Activated CD4-positive, alpha-beta T cell treated with anti-CD3 and anti-CD28 coated beads for 36 hours (primary cell): ENCODE measurements at places on chromosomes 13 and 19. TPM values are rescaled to one million over a fixed set of nuclear protein-coding genes. Genes with fewer than 3 reads are reported as not detected.

GRCh38 chr19:55391702-55392615 is 6.2 kb downstream of the RPL28 start:
- no peak overlapping the region for H3K4me3 ChIP-seq
- no peak for DNase-seq
- peaks cover 29% of the 10 kb centered on the region for H3K4me1 ChIP-seq
- no peaks in the 10 kb centered on the region for H3K27me3 ChIP-seq
- no peak overlapping the region for H3K27ac ChIP-seq

- no peak overlapping the region for H3K27ac ChIP-seq
- no peaks in the 10 kb centered on the region for H3K27me3 ChIP-seq
- DNase-seq, result no peak
- H3K4me3 ChIP-seq, result no peak overlapping the region
Observed at GRCh38 chr19:51127755-51128154, 3.0 kb downstream of the SIGLEC9 start.

GRCh38 chr13:50229960-50230661 is 214.9 kb downstream of the KCNRG start:
- no peak overlapping the region for H3K27ac ChIP-seq
- no peak for DNase-seq

GRCh38 chr13:110216398-110217041 is 90.4 kb downstream of the COL4A1 start:
- no peak for DNase-seq
- no peaks in the 10 kb centered on the region for H3K4me1 ChIP-seq
- H3K4me3 ChIP-seq, result no peak overlapping the region
- H3K36me3 ChIP-seq, result no peaks in the 10 kb centered on the region
- H3K27ac ChIP-seq, result no peak overlapping the region
- peaks cover 26% of the 10 kb centered on the region for H3K27me3 ChIP-seq

Gene P2RY11
- 52.1 TPM for total RNA-seq

Gene DPF1
- 0.91 TPM for total RNA-seq

DNA sequence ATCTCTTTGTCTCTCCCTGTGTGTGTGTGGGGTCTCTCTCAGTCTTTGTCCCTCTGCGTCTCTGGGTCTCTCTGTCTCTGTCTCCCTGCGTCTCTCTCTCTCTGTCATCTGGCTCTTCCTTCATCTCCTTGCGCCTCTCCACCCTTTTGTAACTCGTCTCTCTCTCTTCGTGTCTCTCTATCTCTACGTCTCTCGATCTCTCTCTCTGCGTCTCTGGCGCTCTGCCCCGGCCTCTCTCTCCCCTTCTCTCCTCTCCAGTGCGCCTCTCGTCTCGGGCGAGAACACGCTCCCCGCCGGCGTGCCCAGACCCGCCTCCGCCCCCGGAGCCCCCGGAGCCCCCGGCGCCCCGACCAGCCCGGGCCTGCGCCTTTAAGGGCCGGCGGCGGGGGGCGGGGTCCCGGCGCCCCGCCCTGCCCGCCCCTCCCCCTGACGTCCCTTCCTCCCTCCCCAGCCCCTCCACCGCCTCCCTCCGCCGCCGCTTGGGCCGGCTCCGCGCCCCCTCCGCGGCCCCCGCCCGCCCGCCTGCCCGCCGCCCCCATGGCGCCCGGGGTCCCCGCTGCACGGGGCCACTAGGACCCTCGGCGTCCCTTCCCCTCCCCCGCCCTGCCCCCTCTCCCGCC is at the start of gene MARK4:
MARK4 (plus strand) TSS at position 440 of the 620 bp plus-strand sequence. CDS start 318 bp downstream, outside the sequence.
- H3K27me3 ChIP-seq, result peaks cover 2% of the 10 kb centered on the region
- DNase-seq, result peak; percentile 72
- peak within 1 kb of the TSS; percentile 77 for H3K4me3 ChIP-seq
- H3K36me3 ChIP-seq, result no peaks in the 10 kb centered on the region
- H3K4me1 ChIP-seq, result peaks cover 29% of the 10 kb centered on the region

Gene MBD3L2
- not detected for total RNA-seq

Gene PABPC3
- total RNA-seq, result 0.74 TPM

- H3K4me3 ChIP-seq, result no peak overlapping the region
- H3K27me3 ChIP-seq, result peaks cover 39% of the 10 kb centered on the region
- H3K36me3 ChIP-seq, result no peaks in the 10 kb centered on the region
- no peak for DNase-seq
- H3K4me1 ChIP-seq, result no peaks in the 10 kb centered on the region
- no peak overlapping the region for H3K27ac ChIP-seq
Observed at GRCh38 chr19:30255791-30256495, 116.2 kb upstream of the ZNF536 start.

DNA sequence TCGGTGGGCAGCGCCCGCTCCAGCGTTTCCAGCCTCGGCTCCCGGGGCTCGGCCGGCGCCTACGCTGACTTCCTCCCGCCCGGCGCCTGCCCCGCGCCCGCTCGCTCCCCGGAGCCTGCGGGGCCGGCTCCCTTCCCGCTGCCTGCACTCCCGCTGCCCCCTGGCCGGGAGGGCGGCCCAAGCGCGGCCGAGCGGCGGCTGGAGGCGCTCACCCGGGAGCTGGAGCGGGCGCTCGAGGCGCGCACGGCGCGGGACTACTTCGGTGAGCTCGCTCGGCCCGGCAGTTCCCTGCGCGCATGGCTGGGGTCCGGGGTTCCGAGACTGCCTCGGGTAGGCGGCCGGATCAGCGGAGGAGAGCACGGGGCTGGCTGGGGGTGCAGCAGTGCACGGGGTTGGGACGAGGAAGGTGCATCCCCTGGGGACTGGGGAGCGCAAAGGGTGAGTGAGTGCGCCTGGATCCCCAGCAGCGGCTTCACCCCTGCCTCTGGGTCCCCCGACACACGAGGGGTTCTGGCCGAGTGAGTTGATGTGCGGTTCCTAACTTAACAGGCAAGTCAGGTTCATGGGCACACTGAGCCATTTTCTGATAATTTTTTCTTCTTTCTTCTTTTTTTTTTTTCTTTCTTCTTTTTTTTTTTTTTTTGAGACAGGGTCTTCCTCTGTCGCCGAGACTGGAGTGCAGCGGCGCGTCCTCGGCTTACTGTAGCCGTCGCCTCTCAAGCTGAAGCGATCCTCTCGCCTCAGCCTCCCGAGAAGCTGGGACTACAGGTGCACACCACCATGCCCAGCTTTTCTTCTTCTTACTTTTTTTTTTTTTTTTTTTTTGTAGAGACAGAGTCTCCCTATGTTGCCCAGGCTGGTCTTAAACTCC is 1.1 kb downstream of the WTIP start:
- H3K4me1 ChIP-seq, result no peaks in the 10 kb centered on the region
- H3K27me3 ChIP-seq, result peaks cover 41% of the 10 kb centered on the region
- H3K4me3 ChIP-seq, result no peak overlapping the region
- H3K36me3 ChIP-seq, result no peaks in the 10 kb centered on the region
- H3K27ac ChIP-seq, result no peak overlapping the region

GRCh38 chr13:44715287-44716230 is 139.4 kb upstream of the TSC22D1 start:
- no peaks in the 10 kb centered on the region for H3K36me3 ChIP-seq
- no peak for DNase-seq
- no peak overlapping the region for H3K27ac ChIP-seq
- H3K4me3 ChIP-seq, result no peak overlapping the region
- peaks cover 9% of the 10 kb centered on the region for H3K4me1 ChIP-seq

Gene CYP2B6
- total RNA-seq, result not detected

DNA sequence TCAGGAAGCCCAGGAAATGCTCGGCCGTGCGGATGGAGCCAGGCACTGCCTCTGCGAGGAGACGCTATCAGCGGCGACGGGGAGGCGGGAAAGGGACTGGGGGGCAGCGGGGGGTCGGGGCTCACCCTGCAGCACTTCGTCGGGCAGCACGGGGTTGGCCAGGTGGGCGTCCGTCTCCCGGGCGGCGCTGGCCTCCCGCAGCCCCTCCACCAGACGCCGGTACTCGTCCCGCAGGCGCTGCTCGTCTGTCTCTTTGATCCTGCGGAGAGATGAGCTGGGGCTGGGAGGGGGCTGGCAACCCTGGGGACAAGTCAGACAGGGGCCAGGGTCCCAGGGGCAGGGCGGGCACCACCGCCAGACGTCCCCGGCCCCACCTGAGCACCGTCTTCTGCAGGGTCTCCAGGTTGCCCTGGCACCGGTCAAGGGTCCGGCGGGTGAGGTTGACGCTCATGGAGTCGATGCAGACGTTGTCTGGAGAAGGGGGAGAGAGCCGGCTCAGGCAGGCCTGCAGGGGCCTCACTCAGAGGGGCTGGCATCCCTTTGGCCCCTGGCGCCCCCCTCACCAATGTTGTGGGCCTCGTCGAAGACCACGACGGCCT is 6.4 kb downstream of the ERCC2 start:
- H3K27ac ChIP-seq, result no peak overlapping the region
- H3K4me3 ChIP-seq, result no peak overlapping the region
- peaks cover 4% of the 10 kb centered on the region for H3K36me3 ChIP-seq
- no peak for DNase-seq
- peaks cover 2% of the 10 kb centered on the region for H3K4me1 ChIP-seq

DNA sequence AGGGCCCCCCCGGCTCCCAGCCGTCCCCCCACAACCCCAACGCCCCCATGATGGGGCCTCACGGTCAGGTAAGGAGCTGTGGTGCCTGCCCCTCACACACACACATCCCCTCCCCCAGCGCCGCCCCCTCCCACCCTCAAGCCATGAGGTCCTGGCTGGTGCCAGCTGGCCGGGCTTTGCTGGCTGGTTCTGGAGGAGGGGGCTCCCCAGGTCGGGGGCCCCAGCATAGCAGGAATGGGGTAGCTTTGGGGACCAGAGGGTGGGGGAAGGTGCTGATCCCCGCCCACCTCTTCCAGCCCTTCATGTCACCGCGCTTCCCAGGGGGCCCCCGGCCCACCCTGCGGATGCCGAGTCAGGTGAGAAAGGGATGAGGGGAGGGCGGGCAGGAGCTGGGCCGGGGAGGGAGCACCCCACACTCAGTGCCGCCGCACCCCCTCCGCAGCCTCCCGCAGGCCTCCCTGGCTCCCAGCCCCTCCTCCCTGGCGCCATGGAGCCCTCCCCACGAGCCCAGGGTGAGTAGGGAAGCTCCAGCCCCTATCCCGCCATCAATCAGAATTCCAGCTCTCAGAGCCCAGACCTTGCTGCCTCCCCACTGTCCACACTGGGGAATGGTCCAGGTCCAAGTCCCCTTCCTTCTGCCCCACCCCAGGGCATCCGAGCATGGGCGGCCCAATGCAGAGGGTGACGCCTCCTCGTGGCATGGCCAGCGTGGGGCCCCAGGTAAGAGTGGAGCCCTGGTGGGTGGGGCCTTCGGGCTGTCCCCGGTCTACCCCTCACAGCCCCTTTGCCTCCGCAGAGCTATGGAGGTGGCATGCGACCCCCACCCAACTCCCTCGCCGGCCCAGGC is 6.4 kb downstream of the ISYNA1 start:
- peaks cover 30% of the 10 kb centered on the region for H3K4me1 ChIP-seq
- H3K27me3 ChIP-seq, result no peaks in the 10 kb centered on the region
- no peak overlapping the region for H3K4me3 ChIP-seq
- peaks cover 13% of the 10 kb centered on the region for H3K36me3 ChIP-seq

Gene GTF2F2
- total RNA-seq, result 19.9 TPM

DNA sequence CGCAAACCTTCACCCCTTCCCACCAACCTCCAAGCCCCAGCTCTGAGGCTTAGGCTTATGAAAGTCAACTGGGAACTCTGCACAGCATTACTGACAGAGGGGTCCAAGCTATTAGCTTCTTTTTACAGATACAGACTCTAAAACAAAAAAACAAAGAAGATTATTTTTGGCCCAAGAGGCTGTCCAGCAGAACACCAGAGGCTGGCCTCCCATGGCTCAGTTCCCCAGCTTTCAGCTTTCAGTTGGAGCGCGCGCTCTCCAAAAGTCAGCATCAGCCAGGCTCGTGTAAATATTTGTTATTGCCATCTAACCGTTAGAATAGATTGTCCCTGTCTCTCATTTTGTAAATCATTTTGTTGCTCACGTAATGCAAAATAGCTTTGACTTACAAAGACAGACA is 58.4 kb downstream of the ZIC5 start:
- DNase-seq, result no peak
- H3K27me3 ChIP-seq, result peaks cover 22% of the 10 kb centered on the region
- no peaks in the 10 kb centered on the region for H3K36me3 ChIP-seq
- H3K4me1 ChIP-seq, result peaks cover 15% of the 10 kb centered on the region
- no peak overlapping the region for H3K4me3 ChIP-seq

DNA sequence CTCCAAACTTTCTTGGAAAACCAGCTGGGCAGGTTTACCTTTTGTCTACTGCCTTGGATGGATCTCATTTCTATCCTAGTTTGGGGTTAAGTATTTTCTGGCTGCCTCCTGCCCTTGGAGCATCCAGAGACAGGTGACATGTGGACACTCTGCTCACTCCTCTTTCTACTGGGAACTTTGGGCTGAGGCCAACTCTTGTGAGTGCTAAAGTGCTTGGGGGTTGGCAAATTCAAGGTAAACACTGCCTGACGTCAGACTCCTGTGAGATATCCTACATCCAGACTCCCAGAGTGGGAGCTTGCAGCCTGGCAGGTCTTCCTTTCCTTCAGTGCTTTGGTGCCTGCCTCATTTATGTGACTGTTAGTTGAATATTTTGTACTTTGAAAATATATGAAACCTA is 388.1 kb downstream of the KCNRG start:
- H3K4me1 ChIP-seq, result no peaks in the 10 kb centered on the region
- no peak overlapping the region for H3K27ac ChIP-seq
- no peak for DNase-seq
- H3K4me3 ChIP-seq, result no peak overlapping the region

Gene ZNF799
- total RNA-seq, result 4.0 TPM

GRCh38 chr19:31421082-31421481 is 71.8 kb upstream of the TSHZ3 start:
- no peak for DNase-seq
- H3K4me3 ChIP-seq, result no peak overlapping the region
- no peaks in the 10 kb centered on the region for H3K36me3 ChIP-seq
- peaks cover 13% of the 10 kb centered on the region for H3K27me3 ChIP-seq

Gene NCCRP1
- total RNA-seq, result not detected

DNA sequence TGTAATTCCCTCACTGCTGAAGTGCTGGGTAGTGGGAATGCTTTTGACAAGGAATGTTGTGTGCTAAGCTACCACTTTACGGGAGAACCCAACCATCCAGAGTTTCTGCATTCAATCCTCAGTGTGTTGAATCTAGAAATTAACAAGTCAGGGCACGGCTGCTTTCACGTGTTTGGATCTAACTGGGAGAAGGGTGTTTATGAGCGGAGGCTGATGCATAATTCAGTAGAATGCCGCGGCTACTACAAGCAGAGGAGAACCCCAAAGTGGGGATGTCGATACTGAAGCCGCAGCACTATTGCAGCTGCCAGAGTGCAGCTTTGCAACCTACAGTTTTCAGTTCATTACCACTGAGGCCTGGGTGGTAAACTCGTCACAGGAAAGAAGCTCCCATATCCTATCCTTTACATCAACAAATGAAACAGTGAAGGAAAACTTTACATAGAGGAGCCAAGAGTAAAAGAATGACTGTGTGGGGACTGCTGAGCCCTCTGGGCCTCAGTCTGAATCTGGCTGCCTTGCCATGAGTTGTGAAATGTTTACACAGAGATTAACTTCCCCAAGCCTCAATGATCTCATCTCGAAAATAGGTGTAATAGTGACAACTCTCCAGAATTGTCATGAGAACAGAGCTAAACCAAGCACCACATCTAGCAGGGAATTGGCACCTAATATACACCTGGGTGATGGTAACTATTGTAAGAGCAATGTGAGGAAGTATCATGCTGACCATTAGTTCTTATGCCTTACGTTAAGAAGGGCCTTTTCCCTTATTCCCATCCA is 531.7 kb downstream of the MYO16 start:
- DNase-seq, result no peak
- peaks cover 8% of the 10 kb centered on the region for H3K4me1 ChIP-seq
- no peaks in the 10 kb centered on the region for H3K36me3 ChIP-seq
- H3K27me3 ChIP-seq, result peaks cover 25% of the 10 kb centered on the region
- no peak overlapping the region for H3K4me3 ChIP-seq

Gene LRRC63
- total RNA-seq, result 0.50 TPM

GRCh38 chr13:76481738-76482137 is 404.5 kb downstream of the KCTD12 start:
- H3K4me1 ChIP-seq, result no peaks in the 10 kb centered on the region
- H3K36me3 ChIP-seq, result no peaks in the 10 kb centered on the region
- no peak for DNase-seq
- H3K4me3 ChIP-seq, result no peak overlapping the region
